ENCODE measurements at places on chromosomes 5 and 9. TPM values are rescaled to one million over a fixed set of nuclear protein-coding genes. Genes with fewer than 3 reads are reported as not detected.

Gene SETD9
- total RNA-seq: 7.3 TPM

Gene AOPEP
- total RNA-seq: 135 TPM

Gene NAIP
- total RNA-seq: 13.1 TPM

Gene SHISAL2B
- not detected for total RNA-seq

Gene GALNT12
- total RNA-seq: 52.9 TPM

Gene TAS2R1
- not detected for total RNA-seq

Gene NUP188
- 90.0 TPM for total RNA-seq

Gene TUSC1
- 0.88 TPM for total RNA-seq

Gene MYORG
- 3.1 TPM for total RNA-seq

Gene VCAN
- 0.43 TPM for total RNA-seq

Gene RELL2
- total RNA-seq: 5.0 TPM

Gene SV2C
- total RNA-seq: not detected

Gene TMEM174
- total RNA-seq: not detected

Gene EIF4EBP3
- 4.8 TPM for total RNA-seq

Gene DUSP1
- 10.3 TPM for total RNA-seq

Gene GPR150
- 0.17 TPM for total RNA-seq

Gene C5orf63
- 9.8 TPM for total RNA-seq

Gene MRPS27
- 71.0 TPM for total RNA-seq

Gene LTC4S
- total RNA-seq: 9.7 TPM

Gene CCDC152
- 0.25 TPM for total RNA-seq

Gene ATG12
- 48.7 TPM for total RNA-seq

Gene MELK
- total RNA-seq: 48.1 TPM

Gene GHR
- not detected for total RNA-seq

Gene MARVELD2
- total RNA-seq: 16.2 TPM

Gene ACTBL2
- 1.5 TPM for total RNA-seq

Gene F2RL1
- 34.6 TPM for total RNA-seq

Gene CYSRT1
- total RNA-seq: 9.0 TPM

Gene FSTL4
- total RNA-seq: not detected

Gene CBY3
- total RNA-seq: not detected

Gene CDH6
- total RNA-seq: not detected

Gene GFI1B
- total RNA-seq: not detected

Gene SEMA5A
- total RNA-seq: not detected

Gene CCDC187
- total RNA-seq: 5.2 TPM

Gene FBLL1
- not detected for total RNA-seq

Gene LHX3
- 0.22 TPM for total RNA-seq

Gene BTNL9
- not detected for total RNA-seq

Gene PCDHA13
- not detected for total RNA-seq

Gene DAB2IP
- total RNA-seq: 59.9 TPM

All from PC-9 (cell line).